Colonic mucosa (tissue), 4 donors: ENCODE measurements at places on chromosomes 11 and 22. TPM values are rescaled to one million over a fixed set of nuclear protein-coding genes. Genes with fewer than 3 reads are reported as not detected.

OR2AG2 gene
- total RNA-seq, result 0.47 TPM

CNTF gene
- 1.8 TPM for total RNA-seq

LGR4 gene
- total RNA-seq, result 94.5 TPM

SCUBE2 gene
- 7.5 TPM for total RNA-seq

FAM83F gene
- total RNA-seq, result 40.6 TPM

PRSS23 gene
- total RNA-seq, result 46.4 TPM

TMEM134 gene
- total RNA-seq, result 50.1 TPM

UBQLNL gene
- total RNA-seq, result not detected

GGTLC3 gene
- total RNA-seq, result not detected
